Cardiac muscle cell (in vitro differentiated cells and primary cell): ENCODE measurements at places on chromosomes 5 and 9. TPM values are rescaled to one million over a fixed set of nuclear protein-coding genes. Genes with fewer than 3 reads are reported as not detected.

DNA sequence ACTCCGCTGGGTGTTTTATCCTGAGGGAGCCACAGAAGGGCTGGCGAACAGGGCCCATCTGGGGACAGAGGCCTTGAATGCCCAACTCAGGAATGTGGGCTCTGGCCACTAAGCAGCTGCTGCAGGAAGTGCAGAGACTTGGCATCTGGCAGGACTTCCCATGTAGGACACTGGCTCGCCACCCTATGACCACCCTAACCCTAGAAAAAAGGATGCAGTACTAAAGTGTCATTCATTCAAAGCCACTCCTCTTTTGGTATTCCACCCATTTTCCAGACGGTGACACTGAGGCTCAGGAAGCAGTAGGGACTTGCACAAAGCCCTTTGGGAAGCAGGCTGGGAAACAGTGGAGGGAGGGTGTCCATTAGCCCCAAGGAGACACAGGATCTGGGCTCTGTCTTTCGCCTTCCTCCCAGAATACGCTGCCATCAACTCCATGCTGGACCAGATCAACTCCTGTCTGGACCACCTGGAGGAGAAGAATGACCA lies 3.0 kb downstream of the BBLN start:
- no peak for DNase-seq

DNA sequence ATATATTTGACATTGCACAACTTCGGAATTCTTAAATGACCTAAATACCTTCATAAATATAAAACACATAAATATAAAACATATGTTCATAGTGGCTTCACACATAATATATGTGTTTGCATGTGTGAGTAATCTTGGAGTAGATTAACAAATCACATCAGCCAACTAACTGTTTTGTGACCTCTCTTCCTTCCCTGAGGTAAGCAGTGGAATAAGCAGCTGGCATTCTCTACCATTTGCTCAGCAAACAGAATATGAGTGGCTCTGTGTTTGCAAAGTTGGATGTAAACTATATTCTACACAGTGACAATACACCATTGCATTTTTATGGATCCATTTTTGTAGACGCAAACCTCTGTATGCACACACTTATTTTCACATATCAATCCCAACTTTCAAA lies 189.9 kb downstream of the ACER2 start:
- DNase-seq: no peak

DNA sequence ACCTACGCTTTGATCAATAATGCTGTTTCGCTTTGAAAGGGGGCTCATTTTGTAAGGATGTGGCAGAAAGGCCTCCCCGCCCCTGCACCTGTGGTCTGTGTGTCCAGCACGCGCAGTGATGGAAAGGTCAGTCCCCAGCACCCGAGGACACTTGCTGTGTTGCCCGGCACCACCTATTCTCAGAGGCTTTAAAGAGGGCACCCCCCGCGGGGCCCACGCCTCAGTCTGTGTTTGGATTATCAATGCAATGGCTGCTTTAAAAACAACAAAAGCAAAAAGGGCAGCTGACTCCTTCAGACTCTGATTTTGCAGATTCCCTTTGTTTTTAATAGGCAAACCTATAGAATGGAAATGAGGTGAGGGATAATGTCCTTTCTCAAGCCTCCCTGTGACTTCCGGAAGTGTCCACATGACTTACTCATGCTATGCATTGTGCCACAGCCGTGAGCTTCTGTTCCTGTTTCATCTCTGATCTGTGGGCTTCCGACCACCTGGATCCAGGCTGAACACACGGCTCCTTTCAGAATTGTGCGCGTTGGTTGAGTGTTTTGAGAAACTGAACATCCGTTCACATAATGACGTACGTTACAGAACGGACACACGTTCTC lies 416.2 kb downstream of the IRX2 start:
- no peak for DNase-seq

DNA sequence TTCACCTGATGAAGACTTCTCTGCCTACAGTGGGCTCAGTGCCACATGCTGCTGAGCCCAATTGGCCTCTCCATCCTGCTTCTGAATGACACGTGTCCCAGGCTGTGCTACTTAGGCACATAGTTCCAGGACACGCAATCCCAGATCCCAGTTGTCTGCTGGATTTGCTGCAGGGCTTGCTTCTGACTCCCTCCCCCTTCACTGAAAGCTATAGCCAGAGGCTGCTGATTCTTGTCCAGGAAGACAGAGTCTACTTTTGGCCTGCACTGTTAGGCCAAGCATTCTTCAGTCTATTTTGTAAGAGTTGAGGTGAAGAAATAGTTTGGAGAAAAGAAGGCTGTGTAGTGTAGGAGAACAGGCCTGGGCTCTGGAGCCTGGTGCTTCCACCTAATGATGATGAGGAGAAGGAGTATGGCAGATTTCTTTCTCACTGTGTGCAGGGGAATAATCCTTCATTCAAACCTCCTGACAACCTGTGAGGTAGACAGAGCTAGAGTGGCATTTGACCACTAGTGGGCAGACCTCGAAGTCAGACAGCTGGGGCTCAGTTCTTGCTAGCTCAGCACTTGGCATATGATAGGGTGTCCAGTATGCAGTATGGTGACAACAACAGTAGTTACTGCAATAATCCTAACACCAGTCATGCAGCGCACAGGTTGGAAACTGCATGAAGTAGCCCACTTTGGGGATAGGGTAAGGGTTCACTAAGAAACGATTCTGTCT lies 19.5 kb upstream of the ASPN start:
- DNase-seq: peak; percentile 71

GRCh38 chr5:107282061-107282460 lies 388.7 kb downstream of the EFNA5 start:
- DNase-seq: no peak

DNA sequence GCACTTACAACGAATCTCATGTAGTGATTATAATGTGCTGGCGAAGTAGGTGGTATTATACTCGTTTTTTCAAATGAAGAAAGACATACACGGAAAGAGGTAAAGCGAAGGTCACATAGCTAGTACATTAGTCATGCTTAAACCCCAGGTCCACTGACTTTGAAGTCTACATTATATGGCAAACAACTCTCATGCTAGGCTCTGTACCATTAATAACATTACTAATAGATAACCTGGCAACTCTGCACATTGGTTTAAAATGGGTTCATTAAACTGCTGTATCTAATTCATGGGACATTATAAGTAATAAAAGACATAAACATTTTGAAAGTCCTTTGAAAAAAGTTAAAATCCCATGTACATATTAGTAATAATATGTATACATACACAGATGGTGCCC lies 21.2 kb downstream of the FYB1 start:
- no peak for DNase-seq

GRCh38 chr9:138118601-138119071 lies 241.1 kb downstream of the CACNA1B start:
- no peak for DNase-seq

DNA sequence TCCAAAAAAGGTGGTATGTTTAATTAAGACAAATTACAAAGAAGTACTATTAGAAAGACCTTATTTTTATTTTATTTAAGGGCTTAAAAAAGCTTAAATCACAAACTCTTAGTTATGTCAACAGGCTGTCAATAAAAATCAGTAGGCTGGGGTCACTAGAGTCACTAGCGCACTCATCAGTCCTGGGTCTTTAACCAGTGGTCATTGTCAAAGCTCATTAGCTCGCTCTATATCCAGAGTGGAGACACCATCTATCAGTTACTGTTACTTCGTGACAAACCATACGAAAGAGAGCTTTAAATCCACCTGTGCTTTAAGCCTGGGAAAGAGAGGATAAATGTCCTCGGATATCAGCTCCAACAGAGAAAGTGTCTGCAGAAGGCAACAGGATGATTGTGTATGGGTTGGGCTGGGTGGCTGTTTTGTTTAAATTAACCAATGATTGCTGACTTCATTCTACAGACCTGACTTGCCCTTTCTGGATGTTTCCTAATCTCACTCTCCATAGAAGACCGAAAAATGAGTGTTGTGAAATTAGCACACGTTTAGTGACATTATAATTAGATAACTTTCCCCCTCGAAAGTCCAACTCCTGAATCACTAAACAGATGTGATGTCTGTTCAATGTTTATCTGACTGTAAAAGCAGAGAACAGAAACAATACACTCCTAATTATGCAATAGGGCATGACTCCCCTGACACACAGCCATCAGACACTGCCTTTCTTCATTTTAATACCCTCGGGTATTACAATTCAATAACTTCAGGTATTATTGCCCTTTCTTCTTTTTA lies 123.6 kb upstream of the TNPO1 start:
- DNase-seq: no peak

DNA sequence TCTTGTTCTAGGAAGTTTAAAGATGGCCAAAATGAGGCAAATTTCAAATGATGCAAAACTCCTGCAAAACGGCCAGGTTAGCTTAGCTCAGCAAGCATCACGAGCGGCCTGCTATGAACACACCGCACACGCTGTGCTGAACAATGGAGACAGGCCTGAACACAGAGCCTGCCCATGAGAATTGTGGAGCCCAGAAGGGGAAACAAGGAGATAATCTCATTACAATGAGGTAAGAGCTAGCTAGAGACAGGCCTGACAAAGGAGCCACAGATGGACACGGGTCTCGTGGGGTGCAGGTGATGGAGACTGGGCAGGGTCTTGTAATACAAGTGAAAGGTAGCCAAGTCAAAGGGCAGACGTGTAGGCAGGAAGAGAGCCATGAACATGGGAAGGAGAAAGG lies 50.2 kb downstream of the PSMB7 start:
- no peak for DNase-seq

DNA sequence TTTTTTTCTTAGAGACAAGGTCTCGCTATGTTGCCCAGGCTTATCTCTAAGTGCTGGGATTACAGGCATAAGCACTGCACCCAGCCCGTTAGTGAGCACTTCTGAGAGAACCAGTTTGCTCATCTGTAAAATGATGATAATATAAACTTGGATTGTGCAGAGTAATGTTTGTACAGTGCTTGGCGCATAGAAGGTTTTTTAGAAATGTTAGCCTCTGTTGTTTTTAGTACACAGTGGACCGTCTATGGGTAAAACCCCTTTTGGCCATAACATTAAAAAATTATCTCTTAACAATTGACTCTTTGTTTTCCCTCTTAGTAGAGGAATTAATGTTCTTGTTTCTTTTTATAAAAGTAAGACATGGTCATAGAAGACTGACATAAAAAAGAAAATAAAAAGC lies 202.1 kb downstream of the PCSK5 start:
- peak; percentile 3 for DNase-seq

DNA sequence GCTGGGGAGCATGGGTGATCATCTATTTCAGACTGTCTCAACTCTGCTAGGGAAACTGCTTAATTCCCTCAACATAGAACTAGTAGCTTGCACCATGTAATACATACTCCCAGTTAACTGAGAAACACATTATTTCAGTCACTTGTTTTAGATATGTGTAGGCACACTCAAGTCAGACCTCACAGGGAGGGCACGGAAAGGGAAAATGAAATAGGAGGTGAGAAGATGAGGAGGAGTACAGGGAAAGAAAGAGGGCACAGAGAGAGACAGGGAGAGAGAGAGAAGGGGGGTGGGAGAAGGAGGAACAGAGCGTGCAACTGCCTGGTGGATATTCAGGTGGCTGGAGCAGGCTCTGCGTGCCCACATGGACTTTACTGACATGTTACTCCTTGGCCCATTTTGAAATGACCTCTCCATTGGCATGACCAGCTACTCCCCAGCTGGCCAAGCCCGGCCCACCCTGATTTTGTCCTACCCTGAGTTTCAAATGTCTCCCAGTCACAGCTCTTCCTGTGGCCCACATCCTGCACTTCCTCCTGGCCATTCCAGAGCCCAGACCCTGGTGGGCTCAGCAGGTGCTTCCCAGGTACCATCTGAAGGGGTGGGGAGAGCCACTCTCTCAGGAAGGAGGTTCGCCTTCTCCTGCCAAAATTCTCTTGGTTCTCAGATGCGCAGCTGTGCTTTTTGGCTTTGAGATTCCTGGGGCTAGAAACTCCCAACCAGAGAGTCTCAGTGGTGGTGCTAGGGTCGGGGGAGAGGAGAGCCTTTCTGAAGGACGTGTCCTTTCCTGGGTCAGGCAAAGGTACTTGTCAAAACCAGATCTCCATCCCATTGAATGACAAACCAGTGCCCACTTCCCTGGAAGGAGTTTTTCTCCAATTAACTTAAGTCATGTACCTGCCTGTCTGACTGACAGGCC lies 229.4 kb downstream of the FSTL4 start:
- no peak for DNase-seq

DNA sequence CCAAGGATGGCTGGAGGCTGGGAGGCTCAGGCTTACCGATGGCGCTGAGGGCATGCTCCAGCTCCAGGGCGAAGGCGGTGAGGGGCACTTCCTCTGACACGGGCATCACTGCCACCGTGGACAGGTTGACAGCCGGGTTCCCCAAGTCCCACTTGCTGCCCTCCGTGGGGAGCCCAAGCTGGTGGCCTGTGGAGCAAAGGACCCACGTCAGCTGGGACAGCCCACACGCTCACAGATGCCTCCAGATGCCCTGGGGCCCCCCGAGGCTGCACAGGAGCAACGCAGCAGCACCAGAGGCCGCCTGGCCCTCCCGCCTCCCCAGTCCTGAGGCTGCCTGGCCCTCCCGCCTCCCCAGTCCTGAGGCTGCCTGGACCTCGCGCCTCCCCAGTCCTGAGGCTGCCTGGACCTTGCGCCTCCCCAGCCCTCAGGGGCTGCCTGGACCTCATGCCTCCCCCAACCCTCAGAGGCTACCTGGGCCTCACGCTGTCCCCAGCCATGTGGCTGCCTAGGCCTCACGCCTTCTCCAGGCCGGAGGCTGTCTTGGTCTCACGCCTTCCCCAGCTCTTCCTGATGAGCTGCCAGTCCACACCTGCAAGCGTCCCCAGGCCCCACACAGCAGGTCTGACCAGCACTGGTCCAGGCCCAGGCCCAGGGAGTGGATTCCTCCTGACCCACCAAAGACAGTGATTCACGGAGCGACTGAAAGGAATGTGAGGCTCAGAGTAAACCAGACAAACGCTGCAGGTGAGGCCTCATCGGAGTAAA lies 25.6 kb upstream of the NSMF start:
- DNase-seq: no peak

DNA sequence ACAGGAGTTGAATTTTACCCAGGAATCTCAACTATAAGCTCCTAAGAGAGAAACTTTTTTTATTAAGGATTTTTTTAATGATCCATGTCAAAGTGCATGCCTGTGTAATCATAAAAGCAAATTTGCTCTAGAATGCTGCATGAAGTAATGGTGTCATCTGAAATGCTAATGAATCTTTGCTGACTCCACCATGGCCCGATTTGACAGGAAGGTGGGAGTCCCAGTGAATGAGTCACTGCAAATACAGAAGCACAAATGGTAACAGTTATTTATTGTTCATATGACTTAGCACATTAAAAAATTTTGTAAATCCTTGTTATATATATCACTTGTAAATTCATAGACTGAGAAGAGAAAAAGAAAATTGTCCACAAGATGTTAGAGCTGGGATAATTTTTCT lies 341.3 kb downstream of the RASEF start:
- DNase-seq: no peak

The MCCC2 gene
- 47.2 and 48.5 TPM in 2 replicates for polyA plus RNA-seq

The LEAP2 gene
- polyA plus RNA-seq: 1.5 and 3.6 TPM in 2 replicates

The GFI1B gene
- polyA plus RNA-seq: not detected in 2 replicates

The DOCK8 gene
- 0.11 and 2.0 TPM in 2 replicates for polyA plus RNA-seq

The EDIL3 gene
- 7.2 and 10.1 TPM in 2 replicates for polyA plus RNA-seq

The BTNL8 gene
- polyA plus RNA-seq: not detected in 2 replicates

The CCDC152 gene
- 6.5 and 7.1 TPM in 2 replicates for polyA plus RNA-seq

The SCAI gene
- 4.4 and 12.5 TPM in 2 replicates for polyA plus RNA-seq

The REEP5 gene
- 138 TPM in 2 replicates for polyA plus RNA-seq

The SPATA31A3 gene
- not detected in 2 replicates for polyA plus RNA-seq

The CER1 gene
- 0.18 TPM in 1 of 2 replicates, not detected in the other for polyA plus RNA-seq

The GABRA1 gene
- polyA plus RNA-seq: not detected in 2 replicates

The SPINK4 gene
- polyA plus RNA-seq: 5.7 and 6.9 TPM in 2 replicates

The PIP5K1B gene
- polyA plus RNA-seq: 2.0 and 3.2 TPM in 2 replicates

The TLN1 gene
- polyA plus RNA-seq: 96.0 and 98.0 TPM in 2 replicates

The ANKRD34B gene
- 0.05 TPM in 1 of 2 replicates, not detected in the other for polyA plus RNA-seq
